ENCODE measurements at places on chromosomes 7 and 10.

DNA sequence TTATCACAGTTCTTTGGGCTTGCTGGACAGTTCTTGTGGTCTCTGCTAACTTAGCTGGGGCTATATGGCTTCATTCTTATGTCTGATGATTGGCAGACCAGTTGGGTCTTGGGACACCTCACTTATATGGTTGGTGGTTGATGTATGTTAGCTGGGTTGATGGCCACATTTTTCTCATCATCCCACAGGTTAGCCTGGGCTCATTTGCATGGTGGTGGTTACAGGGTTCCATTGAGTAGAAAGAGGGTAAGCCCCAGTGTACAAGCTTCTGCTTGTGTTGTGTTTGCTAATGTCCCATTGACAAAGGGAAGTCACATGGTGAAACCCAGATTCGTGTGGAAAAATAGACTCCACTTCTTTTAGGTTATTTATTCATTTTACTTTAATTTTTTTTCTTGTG is 40.6 kb downstream of the TMEM60 start:
- no peak for DNase-seq

DNA sequence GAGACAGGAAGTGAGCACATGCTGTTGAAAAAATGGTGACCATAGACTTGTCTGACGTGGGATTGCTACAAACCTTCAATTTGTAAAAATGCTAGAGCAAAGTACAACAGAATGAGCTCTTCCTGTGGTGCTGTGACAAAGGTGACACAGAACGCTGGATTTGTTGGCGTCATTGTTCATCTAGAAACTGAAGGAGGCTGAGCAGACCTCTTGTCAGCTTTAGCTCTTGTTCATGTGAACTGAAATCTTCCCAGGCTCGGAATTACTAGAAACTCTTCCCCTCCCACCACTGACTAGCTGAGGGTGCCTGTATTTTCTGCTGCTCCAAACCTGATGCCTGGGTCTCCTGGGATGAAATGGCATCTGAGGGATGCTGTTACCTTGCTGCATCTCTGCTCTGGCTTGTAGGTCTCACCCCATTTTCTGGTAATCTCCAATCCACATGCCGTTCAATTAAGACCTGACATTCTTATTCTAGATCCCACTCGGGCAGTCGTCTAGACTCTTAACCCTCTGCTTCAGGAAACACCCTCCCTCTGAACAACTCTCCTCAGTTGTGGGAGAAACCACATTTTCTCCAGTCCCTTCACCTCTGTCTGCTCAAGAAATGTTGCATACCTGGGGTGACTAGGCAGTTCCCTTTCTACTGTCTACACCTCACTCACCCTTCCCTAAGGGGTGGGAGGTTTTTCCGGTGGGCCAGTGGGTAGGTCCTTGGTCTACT is 349.3 kb downstream of the CXCL12 start:
- DNase-seq, result no peak

DNA sequence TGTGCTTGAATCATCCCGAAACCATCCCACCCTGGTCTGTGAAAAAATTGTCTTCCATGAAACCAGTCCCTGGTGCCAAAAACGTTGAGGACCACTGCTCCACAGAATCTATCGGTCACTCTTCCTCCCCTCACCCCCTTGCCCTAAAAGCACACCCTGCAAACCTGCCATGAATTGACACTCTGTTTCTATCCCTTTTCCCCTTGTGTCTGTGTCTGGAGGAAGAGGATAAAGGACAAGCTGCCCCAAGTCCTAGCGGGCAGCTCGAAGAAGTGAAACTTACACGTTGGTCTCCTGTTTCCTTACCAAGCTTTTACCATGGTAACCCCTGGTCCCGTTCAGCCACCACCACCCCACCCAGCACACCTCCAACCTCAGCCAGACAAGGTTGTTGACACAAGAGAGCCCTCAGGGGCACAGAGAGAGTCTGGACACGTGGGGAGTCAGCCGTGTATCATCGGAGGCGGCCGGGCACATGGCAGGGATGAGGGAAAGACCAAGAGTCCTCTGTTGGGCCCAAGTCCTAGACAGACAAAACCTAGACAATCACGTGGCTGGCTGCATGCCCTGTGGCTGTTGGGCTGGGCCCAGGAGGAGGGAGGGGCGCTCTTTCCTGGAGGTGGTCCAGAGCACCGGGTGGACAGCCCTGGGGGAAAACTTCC is 784 bp upstream of the SERPINE1 start:
- peak; percentile 90 for DNase-seq

DNA sequence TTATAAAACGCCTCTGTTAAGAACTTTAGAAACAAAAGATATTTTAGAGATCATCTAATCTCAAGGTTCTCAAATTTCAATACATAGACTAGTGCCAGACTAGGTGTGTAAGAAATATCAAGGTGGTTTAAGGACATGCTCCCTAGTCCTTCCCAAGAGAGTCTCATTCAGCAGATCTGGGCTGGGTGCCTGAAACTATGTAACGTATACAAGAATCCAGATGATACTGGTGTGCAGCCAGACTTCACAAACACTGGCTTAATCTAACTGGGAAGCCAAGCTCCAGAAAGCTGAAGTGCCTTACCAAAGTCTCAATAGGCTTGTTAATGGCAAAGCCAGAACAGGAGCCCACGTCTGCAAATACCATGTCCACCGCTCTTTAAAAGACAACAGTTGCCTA is 105.0 kb upstream of the AMPH start:
- no peak for DNase-seq

GRCh38 chr7:141369422-141369821 is 181.8 kb upstream of the AGK start:
- peak; percentile 33 for DNase-seq

GRCh38 chr7:90262438-90262837 is 17.5 kb downstream of the CFAP69 start:
- DNase-seq, result peak; percentile 60

GRCh38 chr7:380139-380485 is 90.1 kb downstream of the FOXL3 start:
- DNase-seq, result no peak

DNA sequence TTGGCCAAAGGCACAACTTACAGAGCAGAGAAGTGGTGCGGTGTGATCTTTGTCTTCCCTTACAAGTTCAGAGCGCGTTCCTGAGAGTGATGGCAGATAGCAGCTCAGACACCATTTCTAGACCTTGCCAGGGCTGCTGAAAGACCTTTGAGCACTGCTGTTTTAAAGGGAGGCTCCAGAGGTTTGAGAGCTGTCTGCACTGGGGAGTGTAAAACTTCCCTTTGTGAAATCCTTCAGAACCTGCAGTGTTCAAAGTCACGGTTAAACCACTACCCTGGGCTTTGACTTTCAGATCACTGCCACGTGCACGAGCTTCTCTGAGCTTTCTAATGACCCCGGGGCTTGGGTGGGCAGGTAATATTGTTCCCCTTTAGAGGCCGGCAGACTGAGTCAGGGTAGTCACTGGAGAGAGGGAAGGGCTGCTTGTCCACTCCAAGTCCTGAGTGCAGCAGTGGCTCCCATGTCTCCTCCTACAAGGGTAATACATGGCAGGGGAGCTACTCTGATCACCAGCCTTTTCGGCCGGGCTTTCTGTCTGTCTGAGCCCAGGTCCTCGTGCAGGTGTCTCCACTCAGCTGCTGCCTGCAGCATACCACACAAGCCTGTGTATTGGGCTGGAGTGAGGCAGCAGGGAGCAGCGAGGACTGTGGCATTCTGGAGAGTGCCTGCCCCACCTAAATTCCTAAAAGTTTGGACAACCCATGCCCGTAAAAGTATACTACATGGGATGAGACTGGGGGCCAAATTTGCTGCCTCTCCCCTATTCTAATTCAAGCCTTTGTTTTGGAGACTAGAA is 63.3 kb downstream of the ZMIZ1 start:
- DNase-seq, result no peak

- no peak for DNase-seq
Observed at GRCh38 chr7:14988941-14989340, 86.4 kb upstream of the DGKB start.

GRCh38 chr10:16527452-16527851 is 5.8 kb upstream of the C1QL3 start:
- DNase-seq, result no peak

DNA sequence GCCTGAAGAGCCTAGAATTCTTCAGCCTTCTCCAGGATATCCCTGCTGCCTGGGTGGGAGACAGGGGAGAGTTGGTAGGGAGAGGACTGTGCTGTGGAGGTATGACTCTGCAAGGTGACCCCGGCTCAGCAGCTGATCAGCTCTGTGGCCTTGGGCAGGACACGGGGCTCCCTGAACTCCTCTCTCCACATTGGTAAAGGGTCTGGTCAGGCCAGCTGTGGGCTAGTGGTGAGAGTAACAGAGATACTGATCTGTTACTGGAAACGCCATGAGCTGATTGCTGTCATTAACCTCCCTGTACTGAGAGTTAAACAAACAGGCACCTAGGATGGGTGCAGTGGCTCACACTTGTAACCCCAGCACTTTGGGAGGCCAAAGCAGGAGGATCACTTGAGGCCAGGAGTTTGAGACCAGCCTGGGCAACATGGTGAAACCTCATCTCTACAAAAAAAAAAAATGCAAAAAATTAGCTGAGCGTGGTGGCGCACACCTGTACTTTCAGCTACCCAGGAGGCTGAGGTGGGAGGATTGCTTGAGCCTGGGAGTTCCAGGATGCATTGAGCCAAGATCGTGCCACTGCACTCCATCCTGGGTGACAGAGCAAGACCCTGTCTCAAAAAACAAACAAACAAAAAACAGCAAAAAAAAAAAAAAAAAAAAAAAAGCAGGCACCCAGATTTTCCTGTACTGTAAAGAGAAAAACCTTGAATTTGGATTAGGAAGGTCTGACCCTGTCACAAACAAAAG is 151.5 kb downstream of the CUX1 start:
- no peak for DNase-seq

DNA sequence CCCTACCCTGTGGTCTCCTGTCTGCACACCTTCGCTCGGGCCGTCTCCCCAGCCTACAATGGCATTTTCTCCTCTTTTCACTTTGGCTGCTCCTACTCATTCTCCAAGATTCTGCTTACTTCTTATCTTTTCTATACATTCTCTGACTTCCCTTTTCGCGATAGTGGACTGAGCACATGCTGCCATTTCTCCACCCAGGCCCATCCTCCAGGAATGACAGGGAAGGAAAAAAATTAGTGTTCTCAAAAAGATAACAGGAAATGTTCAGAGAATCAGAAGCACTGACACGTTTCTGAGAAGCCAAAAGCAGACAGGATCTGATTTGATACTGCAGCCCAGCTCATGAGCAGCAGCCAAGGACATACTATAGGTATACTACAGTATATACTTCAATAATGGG is 6.4 kb upstream of the ANXA11 start:
- no peak for DNase-seq

DNA sequence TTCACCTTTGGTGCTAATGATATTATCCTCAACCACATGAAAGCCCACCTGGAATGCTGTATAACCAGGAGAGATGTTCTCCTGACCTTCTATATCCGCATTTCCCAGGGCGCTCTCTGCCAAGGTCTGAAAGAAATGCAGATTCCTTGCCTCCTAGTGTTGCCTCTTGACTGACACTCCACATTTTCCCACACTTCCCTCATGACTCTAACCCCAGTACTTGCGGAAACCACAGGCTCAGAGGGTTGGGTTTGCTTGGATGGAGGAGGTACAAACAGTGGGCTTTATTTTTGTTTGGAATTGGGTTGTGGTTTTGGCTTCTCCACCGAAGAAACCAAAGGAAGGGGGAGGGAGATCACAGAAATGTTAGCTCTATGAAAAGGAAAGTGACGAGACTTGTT is 222.9 kb upstream of the CELF2 start:
- DNase-seq, result peak; percentile 92

GRCh38 chr10:114397651-114398145 is 6.6 kb downstream of the AFAP1L2 start:
- peak; percentile 51 for DNase-seq

DNA sequence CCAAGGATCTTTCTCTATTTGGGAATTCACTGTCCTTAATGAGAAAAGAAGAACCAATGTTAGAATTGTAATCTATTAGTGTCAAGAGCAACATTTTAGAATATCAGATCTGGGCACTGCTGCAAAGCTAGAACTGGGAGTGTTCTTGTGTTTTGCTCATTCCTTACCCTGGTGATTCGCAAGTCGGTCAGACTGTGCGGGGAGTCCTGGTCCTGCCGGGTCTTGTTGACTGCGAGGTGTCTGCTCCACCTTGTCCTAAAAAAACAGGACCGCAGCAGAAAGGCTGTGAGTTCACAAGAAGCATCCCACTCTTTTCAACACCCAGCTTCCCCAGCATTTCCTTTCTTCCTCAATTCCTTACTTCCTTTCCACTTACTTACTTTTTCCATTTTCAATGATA is 79.0 kb downstream of the GRB10 start:
- no peak for DNase-seq

DNA sequence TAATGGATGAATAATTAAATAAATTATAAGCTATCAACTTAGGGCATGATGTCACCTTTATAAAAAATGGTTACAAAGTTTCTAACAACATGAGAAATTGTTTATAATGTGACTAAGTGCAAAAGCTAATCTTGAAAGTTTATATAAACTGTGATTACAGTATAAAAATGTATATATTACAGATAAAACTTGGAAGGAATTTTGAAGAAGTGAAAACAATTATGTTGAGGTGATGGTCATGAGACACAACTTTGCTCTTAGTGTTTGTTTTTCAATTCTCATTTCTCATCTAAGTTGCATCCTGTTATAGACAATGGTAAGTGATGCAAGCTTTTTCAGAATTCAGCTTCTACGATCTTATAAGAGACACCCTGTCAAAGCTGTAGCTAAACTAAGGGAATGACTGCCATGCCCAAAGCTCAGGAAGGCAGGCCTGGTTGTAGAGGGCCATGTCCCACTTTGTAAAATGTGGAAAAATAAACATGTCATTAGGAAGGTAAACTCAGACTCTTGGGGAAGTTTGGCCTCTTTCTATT is 23.9 kb downstream of the MACC1 start:
- no peak for DNase-seq

DNA sequence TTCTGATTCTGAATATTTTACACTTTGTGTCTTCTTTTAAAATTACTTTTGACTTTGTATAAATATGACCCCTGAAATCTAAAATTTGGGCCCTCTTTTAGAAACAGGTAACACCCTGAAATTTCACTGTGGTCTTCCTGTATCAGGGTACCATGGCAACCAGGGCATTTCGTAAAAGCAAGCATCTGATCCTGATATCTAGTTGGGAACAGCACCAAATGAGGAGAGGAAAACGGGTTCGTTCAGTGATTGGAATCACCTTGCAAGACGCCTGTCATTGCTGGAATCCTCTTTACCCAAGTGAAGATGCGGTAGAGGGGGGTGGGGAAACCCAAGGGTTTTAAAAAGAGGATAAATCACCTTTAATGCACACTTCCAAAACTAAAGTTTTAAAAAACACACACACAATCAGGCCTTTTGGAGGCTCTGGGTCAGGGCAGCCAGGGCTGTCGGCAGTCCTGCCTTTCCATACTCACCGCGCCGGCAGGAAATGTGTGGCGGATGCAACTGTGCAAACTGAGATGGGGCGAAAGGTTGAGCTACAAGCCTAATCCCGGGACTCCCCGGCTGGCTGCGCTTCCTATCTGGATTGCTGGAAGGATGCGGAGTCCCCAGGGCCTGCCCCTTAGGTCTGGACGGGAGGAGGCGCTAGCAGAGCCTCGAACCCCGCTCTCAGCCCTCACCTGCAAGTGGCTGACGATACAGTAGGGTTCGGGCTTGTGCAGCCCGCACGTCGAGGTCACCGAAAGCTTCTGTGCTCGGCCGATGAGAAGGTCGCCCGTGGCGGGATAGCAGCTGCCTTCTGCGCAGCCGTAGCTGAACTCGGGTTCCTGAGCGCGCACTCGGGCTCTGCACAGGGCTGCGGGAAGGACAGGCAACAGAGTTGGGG is 1.8 kb downstream of the LAMB1 start:
- DNase-seq, result peak; percentile 55

GRCh38 chr10:32004161-32004591 is 52.0 kb downstream of the KIF5B start:
- no peak for DNase-seq

GRCh38 chr10:68053553-68053952 is 21.5 kb downstream of the HERC4 start:
- peak; percentile 32 for DNase-seq

GRCh38 chr10:34795334-34795733 is 19.8 kb downstream of the PARD3 start:
- no peak for DNase-seq

Data from astrocyte of the spinal cord (primary cell).